B cell (primary cell): ENCODE measurements at places on chromosomes 7 and 10. TPM values are rescaled to one million over a fixed set of nuclear protein-coding genes. Genes with fewer than 3 reads are reported as not detected.

- DNase-seq, result peak; percentile 72
Measured at GRCh38 chr7:24842449-24843241, 85.4 kb upstream of the GSDME start.

DNA sequence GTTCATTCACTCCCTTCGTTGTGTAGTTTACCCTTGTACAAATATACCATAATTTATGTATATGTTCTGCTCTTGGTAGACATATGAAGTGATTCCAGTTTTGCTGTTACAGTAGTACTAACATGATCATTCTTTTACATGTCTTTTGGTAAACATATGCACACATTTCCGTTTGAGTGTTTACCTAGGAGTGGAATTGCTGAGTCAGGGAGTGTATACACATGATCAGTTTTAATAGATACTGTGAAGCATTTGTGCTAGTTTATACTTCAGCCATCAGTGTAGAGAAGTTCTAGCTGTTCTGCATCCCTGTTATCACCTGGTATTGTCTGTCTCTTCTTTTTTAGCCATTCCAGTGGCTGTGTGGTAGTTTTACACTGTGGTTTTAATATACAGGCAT lies 34.5 kb upstream of the CYP26C1 start:
- no peak for DNase-seq

DNA sequence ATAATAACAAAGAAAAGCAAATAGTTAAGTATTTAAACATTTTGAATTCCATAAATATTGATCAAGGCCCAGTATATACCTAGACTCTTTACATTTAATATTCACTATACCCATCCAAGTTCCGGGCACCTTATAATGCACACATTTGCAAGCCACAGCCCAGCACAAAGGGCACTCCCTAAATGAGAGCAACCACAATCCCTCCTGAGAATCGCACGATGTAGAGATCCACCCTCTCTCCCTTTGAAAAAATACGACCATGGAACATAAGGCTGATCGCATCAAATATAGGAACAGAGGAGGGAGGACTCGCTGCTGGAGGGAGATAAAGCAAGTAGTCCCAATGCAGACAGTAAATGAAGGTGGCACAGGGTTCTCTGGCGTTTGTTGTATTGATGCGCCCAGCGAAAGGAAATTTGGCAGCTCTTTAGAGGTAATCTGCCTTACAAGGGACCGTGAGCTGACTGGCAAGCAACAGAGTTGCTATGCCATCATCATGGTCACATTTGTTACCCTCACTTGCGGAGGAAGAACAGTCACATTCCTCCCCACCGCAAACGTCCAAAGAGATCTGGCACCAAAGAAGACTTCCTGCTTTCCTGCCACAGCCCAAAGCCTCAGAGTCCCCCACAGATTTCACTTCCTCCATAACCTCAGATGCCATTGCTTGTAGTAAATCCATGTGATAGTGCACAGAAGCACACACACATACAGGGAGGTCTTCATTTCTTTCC lies 16.1 kb upstream of the TAS2R40 start:
- DNase-seq, result peak; percentile 86

DNA sequence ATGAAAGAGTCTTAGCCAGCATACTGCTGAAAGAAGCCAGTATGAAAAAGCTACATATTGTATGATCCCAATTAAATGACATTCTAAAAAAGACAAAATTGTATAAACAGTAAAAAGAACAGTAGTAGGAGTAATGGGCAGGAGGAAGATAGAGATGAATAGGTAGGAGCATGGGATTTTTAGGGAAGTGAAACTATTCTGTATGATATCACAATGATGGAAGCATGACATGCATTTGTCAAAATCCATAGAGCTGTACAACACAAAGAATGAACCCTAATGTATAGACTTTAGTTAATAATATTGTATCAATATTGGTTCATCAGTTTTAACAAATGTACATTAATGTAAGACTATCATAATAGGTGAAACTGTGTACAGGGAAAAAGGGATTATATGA lies 147.9 kb downstream of the IMMP2L start:
- peak; percentile 7 for DNase-seq

Gene ADIRF
- total RNA-seq, result not detected in 2 replicates
